Activated T-cell treated with anti-CD3 and anti-CD28 coated beads, Interleukin-2, amount 50 U/mL, for 48 hours (primary cell): ENCODE measurements at places on chromosomes 4 and X.

GRCh38 chr4:140213749-140214148, 59.8 kb upstream of the MAML3 start:
- no peak for DNase-seq

GRCh38 chrX:105882581-105883275, 60.4 kb downstream of the NRK start:
- no peak for DNase-seq

- no peak for DNase-seq
These were observed 174.1 kb downstream of the CBR4 start for GRCh38 chr4:168835880-168836454.

- no peak for DNase-seq
These were observed 54.1 kb downstream of the HOPX start for GRCh38 chr4:56626963-56627362.
